ENCODE measurements at places on chromosomes 6 and 20.
A peak's percentile ranks its signal among the peaks of the same experiment; 100 is the strongest.

GRCh38 chr6:168358842-168359420, 39.4 kb upstream of the DACT2 start:
- DNase-seq: no peak

GRCh38 chr20:32364554-32365208, 6.5 kb downstream of the ASXL1 start:
- no peak for DNase-seq

DNA sequence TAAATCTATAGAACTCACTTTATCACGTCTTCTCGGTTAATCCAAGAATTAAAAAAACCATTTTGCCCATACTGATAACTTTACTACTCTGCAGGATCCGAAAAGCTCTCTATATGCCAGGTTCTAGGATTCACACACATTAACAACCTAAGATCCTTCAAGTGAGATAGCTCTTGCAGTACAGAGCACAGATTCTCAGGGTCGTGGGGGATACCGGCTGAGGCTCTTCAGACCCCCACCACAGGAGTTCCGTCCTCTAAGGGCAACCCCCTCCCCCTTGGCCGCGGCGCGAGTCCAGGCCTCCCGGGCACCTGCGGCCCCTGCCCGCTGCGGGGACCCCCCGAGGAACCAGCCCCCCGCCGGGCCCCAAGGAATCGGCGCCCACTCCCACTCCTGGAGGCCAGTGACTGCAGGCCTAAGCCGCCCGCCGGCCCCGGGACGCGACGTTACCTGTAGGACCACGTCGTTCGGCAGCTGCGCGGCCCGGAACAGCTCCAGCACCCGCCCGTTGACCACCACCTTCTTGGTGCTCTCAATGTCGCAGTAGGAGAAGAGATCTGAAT, 892 bp downstream of the REPS1 start:
- DNase-seq: no peak

GRCh38 chr6:54910431-54910884, 63.9 kb downstream of the FAM83B start:
- DNase-seq: peak; percentile 3

- DNase-seq: no peak
Measured at GRCh38 chr6:88376197-88376596, 210.1 kb upstream of the CNR1 start.

DNA sequence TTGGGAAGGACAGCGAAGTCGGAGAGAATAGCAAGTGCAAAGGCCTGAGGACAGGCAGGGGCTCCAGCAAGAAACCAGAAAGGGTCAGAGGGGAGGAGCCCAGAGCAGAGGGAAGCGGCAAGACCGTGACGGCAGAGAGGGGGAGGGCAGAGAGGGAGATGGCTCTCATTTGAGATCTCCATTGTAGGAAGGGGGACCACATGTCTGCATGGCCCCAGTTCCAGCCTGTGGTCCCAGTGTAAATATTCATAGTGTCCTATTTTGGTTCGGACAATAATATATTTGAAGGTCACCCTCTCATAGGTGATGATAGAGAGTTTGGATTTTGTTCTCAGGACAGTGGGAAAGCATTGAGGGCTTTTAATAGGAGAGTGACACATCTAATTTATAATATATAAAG, 231.1 kb upstream of the RNF24 start:
- DNase-seq: no peak

DNA sequence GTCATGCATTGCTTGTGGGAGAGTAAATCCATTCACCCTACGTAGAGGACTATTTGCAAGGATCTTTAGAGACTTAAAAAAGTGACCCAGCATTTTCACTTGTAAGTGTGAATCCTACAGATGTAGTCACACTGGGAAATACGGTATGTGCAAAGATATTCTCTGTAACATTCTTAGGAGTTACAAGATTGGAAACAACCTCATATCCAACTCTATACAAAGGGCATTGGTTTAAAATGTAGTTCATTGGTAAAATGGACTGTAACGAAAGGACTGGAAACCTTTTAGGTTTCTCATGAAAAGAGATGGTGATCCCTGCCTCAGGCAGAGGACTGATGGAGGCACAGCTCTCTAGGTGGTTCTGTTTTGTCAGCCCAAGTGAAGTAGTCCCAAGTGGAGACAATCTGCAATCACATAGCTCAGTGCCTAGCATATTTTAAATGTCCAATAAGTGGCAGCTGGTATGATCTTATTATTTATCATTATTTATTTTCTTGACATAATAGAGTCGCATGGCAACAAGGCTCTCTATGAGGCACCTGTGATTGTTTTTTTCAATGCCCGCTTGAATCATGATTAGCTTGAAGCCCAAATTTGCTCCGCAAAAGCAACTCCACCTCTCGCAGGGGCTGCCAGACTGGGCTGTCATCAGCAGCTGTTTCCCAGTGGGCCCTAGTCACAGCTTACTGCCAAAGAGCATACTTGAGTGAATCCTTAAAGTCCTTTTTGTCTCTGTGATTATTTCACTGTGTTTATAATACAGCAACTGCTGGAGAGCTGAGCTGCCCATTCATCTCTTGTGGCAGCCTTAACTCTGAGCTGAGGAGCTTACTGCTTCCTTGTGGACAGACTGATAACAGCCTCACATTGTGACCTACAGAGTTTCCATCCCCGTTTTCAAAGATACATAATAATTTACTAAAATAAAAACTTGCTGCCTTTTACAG, 19.8 kb upstream of the ENPP1 start:
- DNase-seq: peak; percentile 84

DNA sequence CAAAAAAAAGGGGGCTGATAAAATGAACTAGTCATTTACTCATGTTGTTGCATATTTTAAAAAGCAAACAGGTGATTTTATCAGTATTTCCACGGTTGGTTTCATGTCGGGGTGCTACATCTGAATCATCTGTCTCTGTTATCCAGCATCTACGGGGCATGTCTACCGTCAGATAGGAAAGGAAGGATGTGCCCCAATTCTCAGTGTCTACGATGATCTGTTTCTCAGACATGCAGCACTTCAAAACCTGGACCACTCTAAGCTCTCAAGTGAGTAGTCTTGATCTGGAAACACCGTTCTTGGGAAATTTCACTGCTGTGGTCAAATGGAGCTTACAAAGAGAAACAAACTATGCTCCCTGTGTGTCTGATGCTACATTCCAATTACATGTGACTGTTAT, 240.3 kb upstream of the TAB2 start:
- no peak for DNase-seq

GRCh38 chr6:51608932-51609331, 478.5 kb downstream of the PKHD1 start:
- DNase-seq: no peak

- DNase-seq: no peak
Measured at GRCh38 chr6:139627091-139627490, 252.6 kb upstream of the CITED2 start.

DNA sequence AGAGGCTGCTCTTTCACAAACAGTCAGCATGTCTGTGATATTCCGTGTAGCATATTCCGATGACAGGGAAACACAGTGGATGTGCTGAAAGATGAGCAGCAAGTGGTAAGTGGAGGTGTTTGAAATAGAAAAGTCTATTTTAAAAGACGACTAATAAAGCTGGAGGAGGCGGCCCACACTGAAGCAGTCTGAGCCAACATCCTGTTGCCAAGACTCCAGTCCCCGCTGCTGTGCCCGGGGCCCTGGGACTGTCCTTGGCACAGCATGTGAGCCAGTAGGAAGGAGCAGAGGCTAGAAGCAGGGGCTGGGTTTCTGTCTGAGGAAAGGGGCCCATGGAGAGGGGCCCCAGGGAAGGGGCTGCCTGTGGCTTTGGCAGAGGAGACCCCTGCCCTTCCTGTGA, 351.5 kb upstream of the CHD6 start:
- DNase-seq: no peak

- no peak for DNase-seq
Measured at GRCh38 chr6:25442898-25443297, 163.7 kb downstream of the CARMIL1 start.

- DNase-seq: no peak
Measured at GRCh38 chr6:119801056-119801455, 451.5 kb upstream of the MAN1A1 start.

DNA sequence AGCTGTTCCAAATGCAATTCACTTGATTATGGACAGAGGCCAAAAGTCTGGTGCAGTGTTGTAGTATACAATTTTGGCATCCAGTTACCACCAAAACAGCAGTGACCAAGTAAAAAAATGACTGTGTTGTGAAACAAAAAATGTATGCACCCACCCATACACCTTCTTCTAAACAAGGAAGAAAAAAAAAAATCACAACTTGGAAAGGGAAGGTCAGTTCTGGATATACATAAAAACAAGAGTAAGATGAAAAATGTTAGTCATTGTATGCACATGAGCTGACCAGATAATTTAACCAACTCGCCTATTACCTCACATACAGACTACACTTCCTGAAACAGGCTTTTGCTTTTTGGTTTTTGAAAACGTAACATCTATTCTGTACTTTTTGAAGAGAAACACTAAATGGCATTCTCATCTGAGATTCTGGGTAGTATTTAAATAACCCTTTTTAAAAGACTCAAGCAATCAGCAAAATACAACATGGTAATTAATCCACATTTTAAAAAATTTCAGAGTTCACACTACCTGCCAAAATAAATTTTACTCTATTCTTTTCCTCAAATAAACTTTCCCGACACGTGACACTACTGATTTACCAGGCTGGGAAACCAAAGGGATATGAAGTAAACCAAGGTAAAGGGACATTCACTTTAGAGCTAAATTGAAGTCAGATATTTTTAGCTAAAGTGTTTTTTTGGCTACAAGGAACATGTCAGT, 141.6 kb upstream of the SHLD1 start:
- peak; percentile 60 for DNase-seq

GRCh38 chr20:63176034-63176426, 39.9 kb downstream of the YTHDF1 start:
- no peak for DNase-seq

DNA sequence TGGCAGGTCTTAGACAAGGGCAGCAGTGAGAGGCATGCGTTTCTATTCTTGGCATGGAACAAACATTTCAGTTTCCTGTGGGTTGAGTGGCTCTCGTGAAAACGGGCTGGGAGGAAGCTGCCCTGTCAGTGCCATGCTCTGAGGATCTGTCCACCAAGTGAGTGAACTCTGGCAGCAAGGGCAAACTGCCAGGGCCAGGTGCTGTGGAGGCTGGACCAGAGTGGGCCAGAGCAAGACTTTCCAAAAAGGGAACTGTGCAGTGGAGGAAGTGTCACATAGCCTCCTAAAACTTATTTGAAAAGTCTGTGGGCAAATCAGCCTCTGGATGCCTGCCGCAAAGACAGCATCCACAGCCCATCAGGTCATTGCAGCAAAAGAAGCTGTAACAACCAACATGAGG, 44.2 kb upstream of the TAB2 start:
- no peak for DNase-seq

- no peak for DNase-seq
Measured at GRCh38 chr20:36628076-36628475, 17.9 kb downstream of the SLA2 start.

DNA sequence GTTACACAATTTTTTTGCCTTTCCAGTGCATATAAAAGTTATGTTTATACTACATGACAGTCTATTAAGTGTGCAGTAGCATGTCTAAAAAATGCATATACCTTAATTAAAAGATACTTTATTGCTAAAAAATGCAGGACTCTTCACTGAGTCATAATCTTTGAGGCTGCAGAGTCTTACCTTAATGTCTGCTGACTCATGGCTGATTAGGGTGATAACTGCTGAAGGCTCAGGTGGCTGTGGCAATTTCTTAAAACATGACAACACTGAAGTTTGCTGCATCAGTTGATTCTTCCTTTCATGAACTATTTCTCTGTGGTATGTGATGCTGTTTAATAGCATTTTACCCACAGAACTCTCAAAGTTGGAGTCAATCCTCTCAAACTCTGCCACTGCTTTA, 19.1 kb downstream of the ZSCAN23 start:
- no peak for DNase-seq

Data from muscle of back (tissue), 13 donors.